Kasumi-1 (cell line): ENCODE measurements at places on chromosomes 4 and X.

GRCh38 chr4:103374758-103375157 is 176.6 kb upstream of the CENPE start:
- no peak for DNase-seq

DNA sequence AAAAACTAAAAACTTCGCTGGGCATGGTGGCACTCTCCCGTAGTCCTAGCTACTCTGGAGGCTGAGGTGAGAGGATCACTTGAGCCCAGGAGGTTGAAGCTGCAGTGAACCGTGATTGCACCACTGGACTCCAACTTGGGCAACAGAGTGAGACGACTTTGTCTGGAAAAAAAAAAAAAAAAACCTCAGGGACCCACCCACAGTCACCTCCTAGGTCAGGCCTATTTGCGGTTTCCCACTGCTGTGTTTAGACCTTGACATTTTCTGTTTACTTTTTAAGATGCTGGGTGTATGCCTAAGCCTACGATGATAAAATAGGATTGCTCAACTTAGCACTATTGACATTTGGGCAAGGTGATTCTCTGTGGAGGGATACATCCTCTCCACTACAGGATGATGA is 197.4 kb upstream of the TBL1X start:
- DNase-seq, result no peak

- DNase-seq, result no peak
Observed at GRCh38 chr4:11313157-11313943, 115.3 kb downstream of the HS3ST1 start.

GRCh38 chrX:9166584-9166944 is 132.6 kb upstream of the FAM9B start:
- no peak for DNase-seq
